ENCODE measurements at places on chromosomes 16 and 17.

- no peak for DNase-seq
Observed at GRCh38 chr17:1043601-1044251, 46.8 kb downstream of the TIMM22 start.

- no peak for DNase-seq
Observed at GRCh38 chr17:82097184-82097918, 685 bp downstream of the FASN start.

DNA sequence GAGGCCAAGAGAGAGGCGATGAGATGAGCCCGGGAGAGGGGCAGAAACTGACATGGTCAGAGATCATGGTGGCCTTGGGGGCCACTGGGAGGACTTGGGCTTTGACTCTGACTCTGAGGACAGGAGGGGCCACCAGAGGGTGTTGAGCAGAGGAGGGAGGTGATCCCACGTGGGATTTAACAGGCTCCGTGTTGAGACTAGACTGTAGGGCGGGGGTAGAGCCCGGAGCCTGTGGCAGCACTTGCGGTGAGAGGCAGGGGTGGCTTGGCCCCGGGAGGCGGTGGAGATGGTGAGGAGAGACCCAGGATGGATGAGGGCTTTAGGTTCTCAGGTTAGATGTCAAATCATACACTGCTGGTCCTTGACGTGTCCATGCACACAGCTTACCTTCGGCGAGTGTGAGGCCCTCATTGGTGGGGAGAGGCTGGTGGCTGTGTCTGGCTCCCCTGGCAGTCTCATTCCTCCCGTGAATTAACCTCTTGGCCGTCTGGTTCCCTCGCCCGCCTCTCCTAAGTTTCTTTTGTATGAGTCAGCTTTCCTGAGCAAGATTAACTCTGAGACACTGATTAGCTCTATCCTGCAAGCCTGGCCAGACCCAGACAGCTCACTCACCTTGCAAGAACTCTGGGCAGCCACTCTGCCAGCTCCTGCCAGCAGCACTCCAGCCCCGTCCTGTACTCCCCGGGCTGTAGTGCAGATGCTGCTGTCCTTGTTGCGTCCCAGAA is 39.7 kb downstream of the VPS35L start:
- DNase-seq = no peak

DNA sequence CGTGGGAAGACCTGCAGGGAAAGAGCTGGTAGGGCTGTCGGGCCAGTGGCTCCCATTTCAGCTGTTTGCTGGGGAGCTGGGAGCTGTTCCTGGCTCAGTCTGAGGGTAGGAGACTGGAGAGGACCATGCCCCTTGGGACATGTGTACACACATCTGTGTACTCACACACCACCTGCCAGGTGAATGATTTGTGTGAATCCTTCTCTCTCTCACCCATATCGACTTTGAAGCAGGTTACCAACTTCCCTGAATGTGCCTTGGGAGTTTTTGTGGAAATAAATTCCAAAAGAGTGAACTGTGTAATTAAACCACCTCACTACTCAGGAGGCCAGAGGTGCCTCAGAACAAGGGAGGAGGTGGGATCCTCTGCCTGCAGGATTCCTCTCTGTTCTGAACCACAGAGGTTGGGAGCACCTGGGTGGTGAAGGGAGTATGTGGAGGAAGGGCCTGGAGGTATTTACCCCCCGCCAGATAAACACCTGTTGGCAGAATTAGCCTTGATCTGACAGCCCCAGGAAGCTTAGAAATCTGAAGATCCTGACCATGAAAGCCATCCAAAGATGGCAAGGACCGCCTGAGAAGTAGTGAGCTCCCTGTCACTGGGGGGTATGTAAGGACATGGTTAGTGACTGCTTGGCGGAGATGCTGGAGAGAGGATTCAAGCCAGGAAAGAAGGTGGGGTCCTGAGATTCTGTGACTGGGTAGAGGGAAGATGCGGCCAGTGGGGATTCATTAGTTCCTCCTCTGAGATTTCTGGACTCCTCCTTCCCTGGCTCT is 3.3 kb downstream of the ABCC3 start:
- no peak for DNase-seq

GRCh38 chr17:81902653-81903414 is 796 bp downstream of the NPB start:
- no peak for DNase-seq

DNA sequence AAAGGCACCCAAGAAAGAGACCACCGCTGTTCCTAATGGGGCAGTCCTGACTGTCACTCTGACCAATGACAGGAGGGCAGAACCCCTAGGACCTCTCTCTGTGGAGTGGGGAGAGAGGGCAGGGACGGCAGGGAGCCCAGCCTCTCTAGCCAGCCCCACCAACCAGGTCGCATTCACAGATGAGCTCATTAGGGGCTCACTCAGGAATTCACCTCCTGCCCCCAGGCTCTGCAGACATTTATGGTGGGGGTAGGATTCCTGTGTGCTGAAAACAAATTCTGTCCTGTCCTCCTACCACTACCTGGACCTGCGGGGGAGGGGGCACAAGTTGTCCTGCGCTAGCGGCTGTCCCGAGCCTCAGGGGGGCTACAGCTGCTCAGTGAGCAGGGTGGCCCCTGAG is 27.7 kb upstream of the GPRC5C start:
- no peak for DNase-seq

- no peak for DNase-seq
Observed at GRCh38 chr17:8465356-8465755, 29.7 kb downstream of the NDEL1 start.

DNA sequence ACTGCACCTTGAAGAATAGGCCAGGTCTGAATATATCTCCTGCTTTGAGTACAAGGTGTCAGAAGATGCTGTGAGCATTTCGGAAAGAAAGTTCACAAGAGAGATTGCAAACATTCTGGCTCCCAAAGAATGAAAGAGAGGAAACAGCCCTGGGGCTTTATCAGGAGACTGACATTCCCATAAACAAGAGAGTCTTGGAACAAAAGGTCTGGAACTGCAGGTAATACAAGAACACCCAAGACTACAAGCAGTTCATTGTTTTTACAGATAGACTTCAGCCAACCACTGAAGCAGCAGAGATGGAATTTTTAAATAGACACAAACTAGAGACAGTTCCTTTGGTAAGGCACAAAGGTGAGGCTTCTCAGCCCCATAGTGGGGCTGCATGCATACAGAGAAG is 14.4 kb downstream of the HSD17B2 start:
- DNase-seq = no peak

GRCh38 chr17:81656835-81657234 is 493 bp upstream of the PDE6G start:
- DNase-seq = no peak

- no peak for DNase-seq
Observed at GRCh38 chr17:34728771-34729310, 149.5 kb downstream of the TMEM132E start.

GRCh38 chr17:72104863-72105234 is 16.0 kb upstream of the SOX9 start:
- no peak for DNase-seq

GRCh38 chr17:61662741-61663140 is 71.7 kb upstream of the NACA2 start:
- no peak for DNase-seq

- no peak for DNase-seq
Observed at GRCh38 chr17:18139949-18140348, 31.4 kb downstream of the MYO15A start.

DNA sequence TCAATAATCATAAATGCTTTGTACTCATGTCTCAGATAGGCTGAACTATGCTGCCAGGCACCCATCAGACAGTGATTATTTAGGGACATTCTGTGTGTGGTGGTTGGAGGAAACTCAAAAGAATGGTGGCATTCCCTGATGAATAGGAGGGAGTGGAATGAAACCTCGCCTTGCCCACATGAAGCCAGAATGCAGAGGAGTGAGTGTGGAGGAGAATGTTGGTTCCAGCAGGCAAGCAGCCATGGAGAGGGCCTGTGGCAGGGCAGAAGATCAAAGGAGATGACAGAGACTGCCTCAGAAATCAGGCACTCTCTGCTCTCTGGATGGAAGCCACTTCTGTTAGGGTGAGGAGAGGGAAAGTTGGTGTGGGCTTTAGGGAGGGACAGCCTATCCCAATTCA is 22.5 kb downstream of the KCTD19 start:
- no peak for DNase-seq

DNA sequence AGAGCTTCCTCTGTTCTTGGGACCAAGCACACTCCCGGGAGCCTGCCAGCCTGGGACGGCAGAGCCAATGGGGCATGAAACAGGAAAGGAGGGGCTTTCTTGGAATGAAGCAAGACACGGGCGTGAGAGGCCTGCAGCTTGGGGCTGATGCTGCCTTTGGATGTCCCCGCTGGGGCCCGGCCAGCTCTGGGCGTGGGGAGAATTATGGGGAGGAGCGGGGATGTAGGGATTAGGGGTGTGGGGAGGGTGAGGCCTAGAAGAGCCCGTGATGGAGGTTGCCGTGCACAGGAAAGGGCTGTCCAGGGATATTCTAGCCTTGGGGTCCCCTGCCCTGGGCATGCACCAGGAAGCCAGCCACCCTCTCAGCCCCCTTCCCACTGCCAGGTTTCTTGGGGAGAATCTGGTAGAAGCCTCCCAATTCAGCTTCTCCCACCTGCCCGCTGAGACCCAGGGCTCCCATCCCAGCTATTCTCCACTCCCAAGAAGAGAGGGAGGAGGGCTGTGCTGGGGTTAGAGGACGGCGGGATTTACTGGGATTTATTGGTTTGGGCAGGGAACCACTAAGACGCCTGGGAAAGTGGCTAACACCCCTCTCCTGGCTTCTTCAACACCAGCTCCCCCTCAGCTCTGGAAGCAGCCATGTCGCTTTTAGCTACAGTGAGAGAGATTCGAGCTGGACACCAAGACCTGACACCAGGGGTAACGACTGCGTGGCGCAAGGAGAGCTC is 20.0 kb upstream of the NXPH3 start:
- no peak for DNase-seq

GRCh38 chr16:15897834-15898254 is 9.4 kb upstream of the CEP20 start:
- DNase-seq = no peak

GRCh38 chr17:17570798-17571716 is 20.5 kb downstream of the PEMT start:
- DNase-seq = no peak

GRCh38 chr17:31627960-31628359 is 231.1 kb downstream of the COPRS start:
- no peak for DNase-seq

GRCh38 chr17:81054881-81055370 is 20.0 kb downstream of the BAIAP2 start:
- no peak for DNase-seq

GRCh38 chr16:30491744-30492308 is 19.3 kb downstream of the ITGAL start:
- no peak for DNase-seq

DNA sequence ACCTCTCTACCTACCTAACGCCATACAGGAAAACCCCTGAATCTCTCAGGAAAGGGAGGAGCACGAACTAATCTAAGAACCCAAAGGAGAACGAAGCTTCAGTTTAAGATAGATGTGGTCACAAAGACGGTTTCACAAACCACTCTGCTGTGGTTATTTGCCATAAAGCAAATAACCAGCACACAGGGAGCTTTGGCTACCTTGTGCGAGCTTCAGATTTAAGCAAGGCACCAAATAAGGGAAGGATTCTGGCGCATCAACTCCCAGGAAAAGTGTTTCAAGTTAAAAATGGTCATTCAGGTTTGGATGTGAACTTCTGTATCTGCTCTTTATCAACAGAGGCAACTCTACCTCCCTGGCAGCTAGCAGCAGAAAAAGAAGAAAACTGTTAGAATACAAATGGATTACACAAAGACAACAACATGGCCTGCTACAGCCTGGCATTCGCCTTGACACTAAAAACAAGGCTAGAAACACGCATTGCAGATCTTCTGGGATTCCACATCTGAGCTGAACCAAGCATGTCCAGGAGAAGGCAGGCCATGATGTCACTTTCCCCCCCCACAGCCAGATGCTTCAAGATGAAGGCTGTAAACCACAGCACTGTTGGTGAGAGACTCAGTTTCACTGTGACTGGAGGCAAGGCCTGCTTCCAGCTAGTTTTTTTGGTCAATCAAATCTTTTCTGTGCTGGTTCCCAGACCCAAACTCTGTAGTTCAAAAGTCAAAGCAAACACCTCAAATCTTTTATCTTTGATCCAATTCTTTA is 43.6 kb downstream of the SMG6 start:
- peak; percentile 46 for DNase-seq

- no peak for DNase-seq
Observed at GRCh38 chr16:49484936-49485335, 111.3 kb downstream of the C16orf78 start.

DNA sequence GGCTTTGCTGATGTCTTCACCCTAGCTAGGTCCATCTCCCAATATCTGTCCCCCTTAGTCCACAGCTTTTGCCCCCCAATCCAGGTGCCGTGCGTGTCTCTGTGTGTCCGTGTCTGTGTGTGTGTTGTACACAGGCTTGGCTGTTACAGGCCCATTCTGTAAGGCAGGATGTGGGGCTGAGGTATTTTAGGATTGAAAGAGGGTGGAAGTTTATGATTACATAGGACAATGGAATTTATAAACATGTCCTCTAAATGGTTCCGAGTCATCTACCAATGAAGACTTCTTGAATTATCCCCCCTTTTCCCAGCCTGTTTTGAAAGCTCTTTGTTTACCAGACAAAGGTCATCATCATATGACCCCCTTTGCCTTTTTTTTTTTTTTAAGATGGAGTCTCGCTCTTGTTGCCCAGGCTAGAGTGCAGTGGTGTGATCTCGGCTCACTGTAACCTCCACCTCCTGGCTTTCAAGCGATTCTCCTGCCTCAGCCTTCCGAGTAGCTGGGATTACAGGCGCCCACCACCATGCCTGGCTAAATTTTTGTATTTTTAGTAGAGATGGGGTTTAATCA is 21.9 kb downstream of the ACE start:
- no peak for DNase-seq

GRCh38 chr16:15559176-15559575 is 83.8 kb downstream of the MARF1 start:
- no peak for DNase-seq

- DNase-seq = no peak
Observed at GRCh38 chr17:50931144-50931908, 65.2 kb upstream of the TOB1 start.

DNA sequence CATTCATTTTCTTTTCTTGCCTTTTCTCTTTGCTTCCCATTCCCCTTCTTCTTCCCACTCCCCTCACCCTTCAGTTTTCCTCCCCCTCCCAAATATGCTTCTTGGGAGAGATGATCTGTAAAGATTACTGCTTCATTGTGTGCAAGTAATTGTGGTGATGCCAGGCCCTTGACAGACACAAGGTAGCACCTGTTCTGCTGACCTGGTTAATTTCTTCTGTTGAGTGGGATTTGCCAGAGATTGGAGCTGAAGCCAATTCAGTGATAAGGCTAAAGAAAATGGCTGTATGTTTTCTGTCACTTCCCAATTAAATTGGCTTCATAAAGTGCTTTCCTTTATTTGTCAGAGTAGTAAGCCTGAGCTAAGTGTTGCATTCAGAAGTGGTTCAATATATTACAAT is 44.5 kb downstream of the AATF start:
- DNase-seq = no peak

GRCh38 chr16:13906168-13907089 is 13.5 kb upstream of the ERCC4 start:
- DNase-seq = no peak

- no peak for DNase-seq
Observed at GRCh38 chr16:15650698-15651171, 690 bp downstream of the NDE1 start.

GRCh38 chr17:78677303-78678221 is 100.4 kb upstream of the DNAH17 start:
- no peak for DNase-seq
